SK-N-MC (cell line): ENCODE measurements at places on chromosomes 5 and 9.

DNA sequence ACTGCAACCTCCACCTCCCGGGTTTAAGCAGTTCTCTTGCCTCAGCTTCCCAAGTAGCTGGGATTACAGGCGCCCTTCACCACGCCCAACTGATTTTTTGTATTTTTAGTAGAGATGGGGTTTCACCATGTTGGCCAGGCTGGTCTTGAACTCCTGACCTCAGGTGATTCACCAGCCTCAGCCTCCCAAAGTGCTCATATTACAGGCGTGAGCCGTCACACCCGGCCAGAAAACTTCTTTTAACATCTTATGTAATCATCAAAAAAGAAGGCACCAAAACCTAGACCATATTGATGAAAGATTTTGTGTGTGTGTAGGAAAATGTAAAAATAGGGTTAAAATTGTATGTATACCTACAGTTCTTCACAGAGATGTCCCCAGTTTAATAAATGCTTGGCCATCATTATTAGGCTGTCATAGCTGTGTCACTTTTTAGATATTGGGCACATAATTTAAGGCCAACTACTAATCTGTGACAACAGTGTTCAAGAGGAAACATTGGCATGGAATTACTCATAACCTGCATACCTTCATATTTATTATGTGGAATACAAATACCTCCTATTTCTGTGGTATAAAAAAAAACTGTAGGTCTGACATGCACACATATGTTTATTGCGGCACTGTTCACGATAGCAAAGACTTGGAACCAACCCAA, 44.4 kb downstream of the RAD50 start:
- no peak for DNase-seq

DNA sequence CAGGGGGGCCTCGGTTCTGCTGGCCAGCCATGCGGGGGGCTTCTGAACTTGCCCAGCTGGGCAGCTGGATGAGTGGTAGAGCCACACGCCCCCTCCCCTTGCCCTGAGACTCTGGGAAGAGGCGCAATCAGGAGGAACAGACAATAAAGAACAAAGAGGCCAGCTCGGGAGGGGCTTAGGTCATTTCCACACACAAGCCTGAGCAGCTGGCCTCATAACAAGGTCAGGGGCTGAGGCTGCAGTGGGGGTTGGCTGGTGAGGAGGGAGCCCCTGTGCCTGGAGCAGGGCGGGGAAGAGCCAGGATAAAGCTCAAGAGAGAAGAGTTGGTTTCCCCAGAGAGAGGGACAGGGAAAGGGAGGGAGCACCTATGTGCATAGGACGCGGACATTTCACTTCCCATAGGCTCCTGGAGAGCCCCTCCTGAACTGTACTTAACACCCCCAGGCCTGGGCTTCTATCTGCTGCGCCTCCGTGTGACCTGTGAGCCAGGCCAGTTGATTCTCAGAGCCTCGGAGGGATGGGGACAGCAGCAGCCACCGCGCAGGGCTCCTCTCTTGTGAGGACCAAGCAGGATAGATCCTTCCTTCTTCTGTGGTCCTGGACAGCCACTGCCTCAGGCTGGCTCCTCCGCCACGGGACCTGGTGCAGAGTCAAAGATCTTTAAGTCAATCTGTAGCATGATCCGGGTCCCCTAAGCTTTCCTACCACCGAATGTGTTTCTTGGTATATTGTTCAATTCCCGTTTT, 75.3 kb upstream of the GGTA1 start:
- DNase-seq, result no peak

DNA sequence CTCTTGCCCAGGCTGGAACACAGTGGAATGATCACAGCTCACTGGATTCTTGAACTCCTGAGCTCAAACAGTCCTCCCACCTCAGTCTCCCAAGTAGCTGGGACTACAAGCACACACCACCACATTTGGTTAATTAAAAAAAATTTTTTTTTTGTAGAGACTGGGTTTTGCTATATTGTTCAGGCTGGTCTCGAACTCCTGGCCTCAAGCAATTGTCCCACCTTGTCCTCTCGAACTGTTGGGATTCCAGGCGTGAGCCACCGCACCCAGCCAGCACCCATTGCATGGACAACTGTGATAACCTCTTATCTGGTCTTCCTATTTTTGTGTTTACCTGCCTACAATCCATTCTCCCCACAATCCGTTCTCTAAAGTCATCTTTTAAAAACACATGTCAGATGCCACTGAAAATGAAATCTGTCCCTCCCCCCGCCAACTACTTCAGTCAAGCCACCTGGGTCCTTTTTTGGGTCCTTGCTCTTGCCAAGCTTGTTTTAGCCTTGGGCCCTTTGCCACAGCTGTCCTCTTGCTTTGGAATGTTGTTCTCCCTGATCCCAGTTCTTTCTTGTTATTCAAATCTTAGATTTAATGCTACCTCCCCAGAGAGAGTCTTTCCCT, 250.5 kb downstream of the PIK3R1 start:
- no peak for DNase-seq

- DNase-seq, result peak; percentile 3
Measured at GRCh38 chr9:70340572-70340971, 73.9 kb downstream of the KLF9 start.

GRCh38 chr9:133767625-133768024, 29.5 kb upstream of the SARDH start:
- DNase-seq, result no peak

- DNase-seq, result no peak
Measured at GRCh38 chr5:52598968-52599367, 188.7 kb upstream of the ITGA1 start.

DNA sequence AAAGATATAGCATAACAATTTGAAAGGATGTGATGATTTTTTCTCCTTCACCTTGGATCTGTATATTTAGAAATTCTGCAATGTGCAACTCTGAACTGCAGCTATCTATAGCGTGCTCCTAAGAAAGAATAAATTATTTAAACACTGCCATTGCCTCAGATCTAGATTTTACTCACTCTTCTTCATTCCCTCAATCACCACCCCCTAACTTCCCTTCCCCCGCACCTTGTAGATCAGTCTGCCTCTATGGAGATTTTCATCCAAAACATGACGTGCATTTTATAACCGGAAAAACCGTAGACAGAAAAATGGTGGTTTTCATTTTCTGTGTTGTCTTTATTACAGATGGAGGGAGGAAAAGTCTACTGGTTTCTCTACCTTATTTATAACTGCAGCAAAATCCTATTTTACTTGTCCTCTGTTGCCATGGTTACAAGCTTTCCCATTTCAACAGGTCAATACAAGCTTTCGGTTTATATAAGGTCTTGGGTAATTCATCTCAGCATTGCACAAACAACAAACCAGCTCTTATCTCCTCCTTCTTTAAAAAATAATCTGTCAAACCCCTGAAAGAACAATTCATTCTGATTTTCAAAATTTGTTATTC, 480.0 kb downstream of the TAF11L14 start:
- DNase-seq, result no peak

- DNase-seq, result no peak
Measured at GRCh38 chr9:129036923-129037766, 719 bp downstream of the MIGA2 start.

- DNase-seq, result no peak
Measured at GRCh38 chr5:169080448-169080911, 220.5 kb downstream of the SLIT3 start.

- DNase-seq, result no peak
Measured at GRCh38 chr5:151683444-151683843, 3.3 kb downstream of the SPARC start.

- DNase-seq, result no peak
Measured at GRCh38 chr5:119409235-119409815, 43.0 kb upstream of the HSD17B4 start.

DNA sequence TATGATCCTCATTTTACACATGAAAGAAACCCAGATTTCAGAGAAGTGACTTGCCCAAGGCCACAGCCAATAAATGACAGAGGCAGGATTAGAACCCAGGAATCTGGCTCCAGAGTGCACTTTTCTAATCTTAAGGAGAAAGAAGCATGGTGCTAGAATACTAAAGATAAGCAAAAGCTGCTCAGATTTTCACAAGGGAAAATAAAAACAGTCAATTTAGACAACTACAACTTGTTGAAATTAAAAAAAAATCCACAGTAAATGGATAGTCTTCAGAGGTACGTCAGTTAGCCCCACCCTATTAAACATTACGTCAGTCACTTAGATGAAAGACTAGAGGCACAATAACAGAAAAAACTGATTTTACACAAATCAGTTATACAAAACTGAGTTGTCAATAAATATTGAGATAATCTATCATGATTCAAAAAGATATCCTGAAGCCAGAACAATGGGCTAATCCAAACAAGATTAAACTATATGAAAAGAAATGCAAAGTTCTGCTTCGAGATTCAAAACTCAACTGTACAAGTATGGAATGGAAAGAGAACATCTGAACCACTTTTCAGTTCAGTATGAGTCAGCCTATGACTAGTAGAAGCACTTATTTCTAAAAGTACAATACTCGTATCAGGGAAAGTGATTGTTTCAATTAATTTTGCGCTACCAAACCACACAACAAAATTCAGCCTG, 9.3 kb downstream of the TMEM245 start:
- no peak for DNase-seq

DNA sequence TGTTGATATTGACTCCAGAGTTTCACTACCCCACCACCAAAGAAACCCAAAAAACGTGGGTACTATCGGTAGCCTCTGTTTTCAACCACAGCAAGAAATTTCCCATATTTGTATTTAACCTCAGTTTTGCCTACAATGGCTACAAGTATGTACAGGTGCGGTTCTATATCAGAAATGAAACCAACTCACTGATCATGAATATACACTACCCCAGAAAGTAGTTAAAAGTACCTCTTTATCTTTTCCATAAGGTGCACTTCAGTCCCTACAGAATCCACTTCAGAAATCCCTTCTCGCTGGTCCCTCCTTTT, 140.6 kb upstream of the SLC12A2 start:
- no peak for DNase-seq

GRCh38 chr9:83656032-83656680, 33.2 kb downstream of the IDNK start:
- DNase-seq, result no peak

GRCh38 chr5:151677776-151678545, 8.8 kb downstream of the SPARC start:
- no peak for DNase-seq

DNA sequence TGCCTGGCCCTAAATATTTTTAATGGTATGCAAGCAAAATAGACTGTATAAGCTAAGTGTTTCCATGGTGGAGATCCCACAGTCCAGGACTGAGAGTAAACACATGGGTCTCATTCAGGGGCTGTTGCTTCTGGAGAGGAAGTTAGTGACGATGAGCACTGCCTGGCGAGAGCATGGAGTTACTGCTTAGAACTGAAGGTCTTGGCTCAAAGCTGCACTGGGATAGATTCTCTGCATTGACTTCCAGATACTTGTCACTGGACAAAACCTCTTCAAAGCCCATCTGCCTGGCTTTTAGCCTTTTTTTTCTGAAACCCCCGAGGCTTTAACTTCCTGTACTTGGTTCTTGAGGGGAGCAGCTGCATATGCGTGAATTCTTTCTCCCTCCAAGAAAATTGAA, 39.2 kb downstream of the GPR107 start:
- no peak for DNase-seq

DNA sequence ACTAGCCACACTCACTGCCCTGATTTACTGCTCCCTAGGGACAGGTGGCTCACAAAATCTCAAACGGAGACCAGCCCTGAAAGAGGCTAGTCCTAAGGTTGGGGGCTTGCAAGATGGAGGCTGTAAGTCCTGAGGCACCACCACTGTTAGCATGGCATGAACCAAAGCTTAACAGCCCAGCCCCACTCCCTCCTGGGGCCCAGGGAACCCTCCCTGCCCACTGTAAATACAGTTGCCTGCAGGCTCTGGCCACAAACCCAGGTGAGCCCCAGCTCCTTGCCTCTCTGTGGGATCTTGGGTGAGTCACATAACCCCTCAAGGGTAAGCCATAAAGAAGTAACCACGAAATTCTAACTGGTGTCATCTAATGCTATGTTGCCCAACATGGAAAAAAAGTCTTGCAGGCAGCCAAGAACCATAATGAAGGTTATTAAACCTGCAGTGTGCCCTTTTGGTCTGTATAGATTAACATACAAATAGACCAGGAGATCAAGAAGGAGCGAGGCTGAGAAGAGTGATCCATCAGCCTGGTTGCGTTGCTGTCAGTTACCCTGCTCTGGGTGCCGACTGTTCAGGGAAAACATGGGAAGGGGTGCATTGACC, 1.7 kb upstream of the POMT1 start:
- no peak for DNase-seq

- no peak for DNase-seq
Measured at GRCh38 chr9:137494550-137495351, 35.6 kb upstream of the NSMF start.

DNA sequence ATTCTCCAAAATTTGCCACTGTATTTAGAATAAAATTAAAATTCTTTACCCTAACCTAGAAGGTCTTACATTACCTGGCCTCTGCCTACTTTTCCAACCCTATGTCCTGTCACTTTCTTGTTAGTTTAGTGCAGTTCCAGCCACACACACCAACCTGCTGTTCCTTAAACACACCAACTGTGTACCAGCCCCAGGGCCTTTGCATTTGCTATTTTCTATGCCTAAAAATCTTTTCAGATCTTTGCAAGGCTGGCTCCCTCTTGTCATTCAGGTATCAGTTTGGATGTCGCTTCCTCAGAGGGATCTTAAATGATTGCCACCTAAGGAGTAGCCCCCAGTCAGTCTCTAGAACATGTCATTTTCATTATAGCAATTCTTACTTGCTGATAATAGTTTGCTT, 17.7 kb upstream of the NRG2 start:
- no peak for DNase-seq

- DNase-seq, result no peak
Measured at GRCh38 chr5:165579911-165580310, 2074.5 kb downstream of the MAT2B start.

GRCh38 chr9:133631111-133631510, 5.1 kb upstream of the DBH start:
- DNase-seq, result no peak

GRCh38 chr9:87464992-87465378, 32.7 kb upstream of the DAPK1 start:
- peak; percentile 62 for DNase-seq

GRCh38 chr5:176515396-176515795, 21.8 kb downstream of the RNF44 start:
- no peak for DNase-seq

GRCh38 chr5:60504342-60504741, 195.6 kb downstream of the DEPDC1B start:
- no peak for DNase-seq

DNA sequence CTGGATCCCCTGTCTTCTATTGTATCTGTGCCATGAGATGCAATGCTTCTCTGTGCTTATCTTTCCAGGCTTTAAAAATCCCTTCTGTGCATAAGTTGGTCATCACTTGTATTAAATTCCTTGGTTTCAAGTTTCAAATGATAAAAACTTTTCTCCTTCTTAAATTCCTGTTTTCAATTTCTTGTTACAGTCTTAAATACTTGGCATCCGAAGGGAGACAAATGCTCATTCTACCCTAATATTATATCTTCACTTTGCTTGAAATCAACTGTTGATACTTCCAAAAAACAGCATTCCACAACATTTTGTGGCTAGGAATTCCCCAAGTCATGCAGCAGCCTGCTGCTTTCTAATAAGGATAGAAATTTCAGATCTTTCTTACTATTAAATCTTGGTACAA, 413.2 kb upstream of the ACTBL2 start:
- no peak for DNase-seq

GRCh38 chr9:21432672-21433425, 7.4 kb upstream of the IFNA1 start:
- no peak for DNase-seq

GRCh38 chr9:110027671-110028081, 180.3 kb downstream of the C9orf152 start:
- no peak for DNase-seq

GRCh38 chr9:101479338-101480030, 43.9 kb upstream of the ALDOB start:
- DNase-seq, result no peak
